ENCODE measurements at places on chromosomes 16 and 17.

GRCh38 chr16:1102921-1103635 lies 7.0 kb upstream of the C1QTNF8 start:
- peak; percentile 90 for DNase-seq

GRCh38 chr17:77076124-77076830 lies 64.5 kb upstream of the SEC14L1 start:
- no peak for DNase-seq

DNA sequence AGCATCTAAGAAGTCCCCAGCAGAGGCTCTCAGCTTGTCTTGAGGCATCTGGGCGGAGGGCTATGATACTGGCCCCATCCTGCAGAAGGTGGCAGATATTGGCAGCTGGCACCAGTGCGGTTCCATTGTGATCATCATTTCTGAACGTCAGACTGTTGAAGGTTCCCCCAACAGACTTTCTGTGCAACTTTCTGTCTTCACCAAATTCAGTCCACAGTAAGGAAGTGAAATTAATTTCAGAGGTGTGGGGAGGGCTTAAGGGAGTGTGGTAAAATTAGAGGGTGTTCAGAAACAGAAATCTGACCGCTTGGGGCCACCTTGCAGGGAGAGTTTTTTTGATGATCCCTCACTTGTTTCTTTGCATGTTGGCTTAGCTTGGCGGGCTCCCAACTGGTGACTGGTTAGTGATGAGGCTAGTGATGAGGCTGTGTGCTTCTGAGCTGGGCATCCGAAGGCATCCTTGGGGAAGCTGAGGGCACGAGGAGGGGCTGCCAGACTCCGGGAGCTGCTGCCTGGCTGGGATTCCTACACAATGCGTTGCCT lies at the start of gene CIITA:
CIITA (plus strand) TSS at position 404 of the 543 bp plus-strand sequence; CDS start at position 533, 129 bp downstream.
- DNase-seq = no peak

- no peak for DNase-seq
These were observed 14.7 kb downstream of the AOC3 start for GRCh38 chr17:42865638-42866094.

- no peak for DNase-seq
These were observed 112.2 kb upstream of the ZNF750 start for GRCh38 chr17:82952019-82952418.

- peak; percentile 35 for DNase-seq
These were observed 101.1 kb downstream of the MSI2 start for GRCh38 chr17:57357392-57357784.

DNA sequence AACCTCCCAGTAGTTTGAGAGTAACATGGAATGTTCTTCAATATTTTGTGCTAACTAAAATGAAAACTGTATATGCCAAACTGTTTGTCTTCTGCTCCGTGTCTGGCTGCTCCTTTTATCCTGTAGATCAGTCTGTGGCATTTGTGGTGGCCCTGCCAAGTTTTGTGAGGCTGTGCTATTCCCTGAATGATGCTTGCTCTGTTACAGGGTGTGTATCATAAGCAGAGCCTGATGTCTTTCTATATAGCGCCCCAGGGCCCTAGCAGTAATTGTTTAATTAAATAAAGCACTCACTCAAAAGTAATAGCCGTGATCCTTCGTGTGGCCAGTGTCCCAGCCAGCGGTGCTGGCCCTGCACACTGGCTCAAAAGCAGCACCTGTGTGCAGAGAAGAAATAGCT lies 27.8 kb upstream of the NAT9 start:
- DNase-seq = no peak

DNA sequence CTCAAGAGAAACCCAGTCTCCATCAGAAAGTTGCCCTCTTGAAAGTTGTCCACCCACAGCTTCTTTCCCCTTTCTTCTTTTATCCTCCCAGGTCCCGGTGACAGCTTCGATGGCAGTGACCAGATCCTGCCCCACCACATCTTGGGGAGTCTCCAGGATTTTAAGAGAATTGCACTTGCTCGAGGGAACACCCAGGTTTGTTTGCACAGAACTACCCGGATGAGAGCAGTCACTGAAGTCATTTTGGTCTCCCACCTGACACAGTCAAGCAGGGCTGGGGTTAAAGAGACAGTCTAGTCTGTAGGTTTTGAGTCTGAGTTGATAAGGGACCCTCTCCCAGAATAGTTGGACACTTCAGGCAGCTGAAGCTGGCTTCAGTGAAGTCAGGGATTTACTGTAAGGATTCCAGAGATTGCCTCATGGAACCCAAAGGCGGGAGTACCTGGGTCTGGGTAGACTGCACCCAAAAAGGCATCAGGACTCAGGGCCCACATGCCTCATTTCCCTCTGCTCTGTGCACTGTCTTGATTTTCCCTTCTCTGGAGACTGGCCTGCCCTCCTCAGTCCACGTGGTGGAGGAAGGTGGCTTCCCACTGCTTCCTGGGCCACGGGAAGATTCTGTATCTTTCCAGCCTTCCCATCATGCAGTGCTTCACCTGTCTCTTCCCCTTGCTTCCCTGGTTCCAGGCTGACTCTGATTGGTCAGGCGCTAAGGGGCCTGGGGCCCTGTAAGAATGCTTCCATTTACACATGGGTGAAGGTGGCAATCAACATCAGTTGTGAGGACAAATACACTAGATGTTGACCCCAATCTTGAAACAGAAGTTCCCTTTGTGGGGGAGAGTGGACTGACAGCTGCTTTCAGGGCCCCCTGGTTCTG lies 9.5 kb downstream of the MYCBPAP start:
- peak; percentile 5 for DNase-seq

- DNase-seq = no peak
These were observed 14.2 kb upstream of the LASP1NB start for GRCh38 chr17:38911081-38911730.

- no peak for DNase-seq
These were observed 11.7 kb downstream of the ZNHIT3 start for GRCh38 chr17:36498155-36498554.

DNA sequence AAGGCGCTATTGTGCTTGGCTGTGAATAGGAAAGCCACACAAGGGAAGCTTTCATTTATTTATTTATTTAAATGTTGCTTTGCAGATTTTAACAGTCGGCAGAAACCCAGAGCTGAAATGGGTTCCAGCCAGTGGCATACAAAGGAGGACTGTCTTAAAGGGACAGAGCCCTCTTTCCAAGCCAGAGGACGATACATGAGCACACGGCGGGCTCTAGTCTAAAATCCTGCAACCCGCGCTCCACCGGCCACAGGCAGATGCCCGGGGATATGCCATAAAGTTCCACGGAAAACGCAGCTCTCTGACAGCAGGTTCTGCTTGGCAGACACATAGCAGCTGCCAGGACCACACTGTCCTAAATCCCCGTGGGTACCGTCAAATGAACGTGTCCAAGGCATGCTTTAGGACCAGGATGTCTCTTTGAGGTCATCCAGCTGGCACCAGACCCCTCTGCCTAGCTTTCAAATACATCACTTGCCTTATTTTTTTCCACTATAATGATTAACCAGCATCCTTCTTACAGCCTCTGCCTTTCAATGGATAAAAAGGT lies 64.6 kb downstream of the CYTH1 start:
- DNase-seq = no peak

GRCh38 chr16:84196727-84197394 lies 5.9 kb downstream of the ADAD2 start:
- DNase-seq = no peak

DNA sequence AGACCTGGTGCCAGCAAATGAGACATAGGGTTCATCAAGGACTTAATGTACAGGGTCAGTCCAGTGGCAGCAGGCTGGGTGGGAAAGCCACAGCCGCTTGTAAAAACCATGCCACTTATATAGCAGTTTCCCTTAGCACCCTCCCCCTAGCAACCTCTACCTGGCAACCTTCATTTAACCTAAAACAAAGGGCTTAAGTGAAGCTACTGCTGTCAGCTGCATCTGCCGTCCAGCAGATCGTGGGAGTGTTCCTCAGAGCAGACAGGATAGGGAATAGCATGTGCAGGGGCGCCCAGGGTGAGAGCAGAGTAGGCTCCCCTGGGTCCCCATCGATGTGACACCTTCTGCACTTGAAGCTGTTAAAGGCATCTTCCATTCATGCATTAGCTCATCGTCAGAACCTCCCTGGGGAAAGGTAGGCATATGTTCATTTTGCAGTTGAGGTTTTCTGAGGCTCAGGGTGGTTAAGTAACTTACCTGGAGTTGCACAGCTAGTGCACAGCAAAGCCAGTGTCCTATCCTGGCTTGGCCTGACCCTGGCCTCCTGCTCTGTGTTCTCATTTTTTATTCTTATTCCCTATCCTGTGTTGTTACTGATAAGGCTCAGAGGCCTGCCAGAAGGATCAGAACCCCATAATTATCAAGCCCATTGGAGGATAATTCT lies 112.5 kb downstream of the SOCS1 start:
- no peak for DNase-seq

- DNase-seq = no peak
These were observed 5.9 kb downstream of the HAS3 start for GRCh38 chr16:69111216-69111875.

GRCh38 chr17:3626831-3627768 lies 8.9 kb downstream of the SHPK start:
- no peak for DNase-seq

DNA sequence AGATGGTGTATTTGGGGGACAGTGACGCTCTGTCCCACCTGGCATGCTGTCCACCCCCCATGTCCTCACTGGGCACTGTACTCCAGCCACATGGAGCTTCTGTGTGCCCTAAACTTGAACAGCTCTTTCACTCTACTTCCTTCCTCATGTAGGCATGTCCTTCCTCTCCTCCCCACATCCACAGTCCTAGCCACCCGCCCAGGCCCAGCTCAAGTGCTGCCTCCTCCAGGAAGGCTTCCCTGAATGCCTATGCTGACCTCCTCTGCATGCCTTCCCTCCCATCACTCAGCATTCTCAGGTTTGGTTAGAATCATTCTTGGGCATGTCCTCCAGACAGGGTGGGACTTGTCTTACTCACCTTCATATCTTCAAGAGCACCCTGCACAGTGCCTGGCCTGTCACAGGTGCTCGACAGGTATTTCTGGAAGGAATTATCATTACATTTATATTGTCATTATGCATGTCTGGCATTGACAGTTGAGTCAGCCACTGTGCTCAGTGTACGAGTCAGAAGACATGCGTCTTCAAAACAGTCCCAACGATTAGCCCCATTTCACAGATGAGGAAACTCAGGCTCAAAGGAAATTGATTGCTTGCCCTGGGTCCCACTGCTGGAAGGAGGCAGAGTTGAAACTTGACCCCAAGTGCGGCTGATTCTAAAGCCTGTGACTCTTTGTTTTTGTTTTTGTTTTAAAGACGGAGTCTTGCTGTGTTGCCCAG lies 42.1 kb upstream of the TOB1 start:
- DNase-seq = no peak

- no peak for DNase-seq
These were observed 7.5 kb downstream of the DCAKD start for GRCh38 chr17:45043813-45044540.

DNA sequence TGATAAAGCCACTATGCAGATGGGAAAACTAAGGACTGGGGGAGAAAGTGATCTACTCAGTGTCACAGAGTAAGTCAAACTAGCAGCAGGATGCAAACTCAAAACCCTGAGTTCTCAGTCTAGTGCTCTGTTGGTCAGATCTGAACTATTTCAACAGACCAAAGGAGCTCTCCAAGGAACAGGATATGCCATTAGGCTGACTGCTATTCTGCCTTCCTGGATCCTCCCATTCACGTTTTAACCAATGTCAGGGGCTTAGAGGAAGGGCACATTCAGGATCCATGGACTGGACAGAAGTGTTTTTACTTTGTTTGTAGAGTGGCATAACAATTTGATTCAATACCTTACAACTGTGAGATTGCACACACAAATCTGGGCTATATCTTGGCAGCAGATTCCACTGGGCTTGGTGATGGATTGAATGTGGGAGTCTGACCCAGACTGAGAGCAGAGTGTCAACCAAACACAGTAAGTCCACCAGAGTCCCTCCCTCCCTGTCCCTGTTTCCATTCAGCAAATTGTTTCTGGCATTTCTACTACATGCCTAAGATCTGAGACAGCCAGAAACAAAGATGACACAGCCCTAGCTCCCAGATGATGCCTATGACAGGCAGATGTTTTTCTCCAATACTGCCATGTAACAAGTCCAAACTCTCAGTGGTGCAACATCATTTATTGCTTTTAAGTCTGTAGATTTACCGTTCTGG lies 337.8 kb upstream of the CDH5 start:
- no peak for DNase-seq

DNA sequence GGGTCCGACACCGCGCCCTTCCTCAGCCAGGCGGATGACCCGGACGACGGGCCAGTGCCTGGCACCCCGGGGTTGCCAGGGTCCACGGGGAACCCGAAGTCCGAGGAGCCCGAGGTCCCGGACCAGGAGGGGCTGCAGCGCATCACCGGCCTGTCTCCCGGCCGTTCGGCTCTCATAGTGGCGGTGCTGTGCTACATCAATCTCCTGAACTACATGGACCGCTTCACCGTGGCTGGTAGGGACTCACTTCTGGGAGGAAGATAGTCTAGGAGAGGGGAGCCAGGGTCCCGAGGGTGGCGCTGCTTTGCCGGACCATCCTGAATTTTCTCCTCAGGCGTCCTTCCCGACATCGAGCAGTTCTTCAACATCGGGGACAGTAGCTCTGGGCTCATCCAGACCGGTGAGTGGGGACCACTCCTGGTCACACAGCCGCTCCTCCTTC lies 601 bp downstream of the SPNS1 start:
- DNase-seq = no peak

DNA sequence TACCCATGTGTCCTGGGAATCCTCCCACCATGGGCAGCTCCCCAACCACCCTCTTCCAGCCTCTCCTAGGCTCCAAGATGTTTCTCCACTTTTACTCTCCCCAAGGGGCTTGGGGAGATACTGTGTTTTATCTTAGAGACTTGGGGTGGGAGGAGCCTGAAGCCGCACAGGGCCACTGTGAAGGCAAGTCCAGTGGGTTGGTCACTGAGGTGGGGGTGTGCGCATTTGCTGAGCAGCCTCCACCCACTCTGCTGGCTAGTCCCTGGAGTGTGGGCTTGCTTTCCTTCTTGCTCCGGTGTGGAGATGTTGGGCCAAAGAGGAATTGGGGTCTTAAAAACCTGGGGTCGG lies 4.1 kb upstream of the CLDN9 start:
- no peak for DNase-seq

- DNase-seq = no peak
These were observed 4.5 kb downstream of the USP10 start for GRCh38 chr16:84704253-84704652.

GRCh38 chr17:19537111-19537510 lies 3.5 kb downstream of the SLC47A1 start:
- no peak for DNase-seq

- no peak for DNase-seq
These were observed 4.4 kb downstream of the PITPNM3 start for GRCh38 chr17:6551869-6552531.
